ENCODE measurements at places on chromosomes 7 and 10. TPM values are rescaled to one million over a fixed set of nuclear protein-coding genes. Genes with fewer than 3 reads are reported as not detected.

GRCh38 chr10:111037858-111038257 is 39.0 kb upstream of the ADRA2A start:
- ATAC-seq, result no peak

DNA sequence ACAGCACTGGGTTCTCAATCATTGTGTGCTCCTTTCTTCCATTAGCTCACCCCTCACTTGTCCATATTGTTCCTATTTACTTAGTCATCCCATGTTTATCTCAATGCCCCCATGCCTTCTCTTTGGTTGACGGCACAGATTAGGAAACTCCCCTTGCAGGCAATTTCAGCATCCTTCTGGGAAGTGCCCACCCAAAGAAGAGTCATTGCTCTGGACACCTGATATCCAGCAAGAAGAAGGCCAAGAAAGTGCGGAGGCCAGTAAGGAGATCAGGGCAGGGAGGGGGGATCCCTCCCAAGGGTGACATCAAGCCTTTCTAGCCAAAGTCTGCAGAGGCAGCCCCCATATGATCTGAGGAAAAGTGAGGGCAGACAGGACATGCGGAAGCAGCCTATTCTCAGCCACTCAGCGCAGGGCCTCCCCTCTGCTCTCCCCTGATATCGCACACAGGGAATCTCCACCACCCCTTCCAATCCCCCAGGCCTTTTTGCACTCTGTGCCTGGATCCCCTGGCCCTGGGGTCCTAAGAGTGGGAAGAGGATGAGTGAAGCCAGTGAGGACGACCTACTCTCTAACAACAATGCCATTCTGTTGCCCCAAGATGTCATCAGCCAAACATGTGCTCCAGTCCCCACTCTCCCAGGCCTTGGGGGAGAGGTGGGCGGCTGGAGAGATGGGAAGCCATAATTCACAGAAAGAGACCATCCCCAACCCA is 1.8 kb downstream of the TRPV6 start:
- no peak for ATAC-seq

The CRYGN gene
- not detected for total RNA-seq

The ELN gene
- not detected for total RNA-seq

- ATAC-seq, result no peak
These were observed 134.4 kb upstream of the LYZL2 start for GRCh38 chr10:30763918-30764317.

DNA sequence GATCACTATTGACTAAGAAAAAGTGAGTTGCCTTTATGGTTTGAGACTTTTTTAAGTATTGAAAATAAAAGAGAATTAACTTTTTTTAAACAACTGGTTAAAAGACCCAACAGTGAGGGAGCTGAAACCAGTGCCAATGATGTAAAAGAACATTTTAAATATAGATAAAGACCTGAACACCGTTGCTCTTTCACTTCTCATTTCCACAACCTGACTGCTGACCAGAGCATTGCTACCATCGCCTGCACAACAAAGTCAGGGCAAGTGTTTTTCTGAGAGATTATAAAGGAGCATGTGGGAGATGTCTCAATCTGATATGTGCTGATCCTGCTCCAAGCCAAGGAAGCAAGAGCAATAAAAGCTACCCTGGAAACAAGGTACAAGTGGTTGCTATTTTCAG is 34.7 kb downstream of the IMMP2L start:
- ATAC-seq, result no peak

The AOC1 gene
- total RNA-seq, result not detected

GRCh38 chr10:70433581-70434280 is 7.8 kb downstream of the NODAL start:
- ATAC-seq, result no peak

DNA sequence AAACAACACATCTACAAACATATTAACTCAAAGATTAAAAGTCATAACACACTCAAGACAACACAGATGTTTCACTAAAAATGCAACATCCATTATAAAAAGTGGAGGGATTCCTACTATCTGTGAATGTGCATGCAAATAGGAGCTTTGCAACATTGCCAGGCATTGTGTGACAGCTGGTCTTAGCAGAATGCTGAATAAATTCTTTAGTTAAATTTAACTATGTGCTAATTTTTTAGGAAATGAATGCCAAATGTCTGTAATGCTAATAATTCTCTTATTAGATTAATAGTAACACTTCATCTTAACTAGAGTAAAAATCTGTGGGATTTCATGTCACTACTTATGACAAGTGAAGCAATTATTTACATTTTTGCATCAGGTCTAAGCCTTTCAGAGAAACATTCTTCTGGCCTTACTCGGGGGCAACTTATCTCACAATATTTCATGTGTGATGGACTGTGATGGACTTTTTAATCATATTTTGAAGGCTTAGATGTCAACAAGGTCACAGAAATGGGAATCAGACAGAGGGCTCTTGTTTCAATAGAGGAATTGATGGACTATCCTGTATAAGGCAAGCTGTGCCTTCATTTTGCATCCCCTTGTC is 524.6 kb upstream of the KCND2 start:
- ATAC-seq, result no peak

- ATAC-seq, result no peak
These were observed 48.5 kb upstream of the AQP1 start for GRCh38 chr7:30862995-30863705.

The TDRD1 gene
- total RNA-seq, result 0.48 TPM

The FZD1 gene
- 0.13 TPM for total RNA-seq

GRCh38 chr7:130822642-130823041 is 88.6 kb upstream of the KLF14 start:
- peak; percentile 40 for ATAC-seq

DNA sequence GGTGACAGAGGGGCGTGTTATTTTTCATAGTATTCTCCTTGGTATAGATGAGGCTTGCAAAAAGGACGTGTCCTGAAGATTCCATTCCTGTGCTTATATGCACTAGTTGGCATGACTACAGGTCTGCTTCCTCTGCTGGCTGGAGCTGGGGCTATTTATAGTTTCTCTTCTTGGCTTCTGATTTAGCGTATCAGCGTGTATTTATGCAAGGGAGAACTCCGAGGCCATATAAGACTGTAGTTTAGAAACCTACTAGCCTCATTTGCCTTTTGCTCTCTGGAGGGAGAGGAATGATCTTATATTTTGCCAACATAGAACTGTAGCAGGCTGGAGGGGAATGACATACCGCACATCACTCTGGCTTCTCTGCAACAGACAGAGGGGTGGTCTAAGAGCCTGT is 39.7 kb downstream of the CACNB2 start:
- ATAC-seq, result no peak

- no peak for ATAC-seq
These were observed 1.7 kb upstream of the CLIP2 start for GRCh38 chr7:74287303-74288033.

DNA sequence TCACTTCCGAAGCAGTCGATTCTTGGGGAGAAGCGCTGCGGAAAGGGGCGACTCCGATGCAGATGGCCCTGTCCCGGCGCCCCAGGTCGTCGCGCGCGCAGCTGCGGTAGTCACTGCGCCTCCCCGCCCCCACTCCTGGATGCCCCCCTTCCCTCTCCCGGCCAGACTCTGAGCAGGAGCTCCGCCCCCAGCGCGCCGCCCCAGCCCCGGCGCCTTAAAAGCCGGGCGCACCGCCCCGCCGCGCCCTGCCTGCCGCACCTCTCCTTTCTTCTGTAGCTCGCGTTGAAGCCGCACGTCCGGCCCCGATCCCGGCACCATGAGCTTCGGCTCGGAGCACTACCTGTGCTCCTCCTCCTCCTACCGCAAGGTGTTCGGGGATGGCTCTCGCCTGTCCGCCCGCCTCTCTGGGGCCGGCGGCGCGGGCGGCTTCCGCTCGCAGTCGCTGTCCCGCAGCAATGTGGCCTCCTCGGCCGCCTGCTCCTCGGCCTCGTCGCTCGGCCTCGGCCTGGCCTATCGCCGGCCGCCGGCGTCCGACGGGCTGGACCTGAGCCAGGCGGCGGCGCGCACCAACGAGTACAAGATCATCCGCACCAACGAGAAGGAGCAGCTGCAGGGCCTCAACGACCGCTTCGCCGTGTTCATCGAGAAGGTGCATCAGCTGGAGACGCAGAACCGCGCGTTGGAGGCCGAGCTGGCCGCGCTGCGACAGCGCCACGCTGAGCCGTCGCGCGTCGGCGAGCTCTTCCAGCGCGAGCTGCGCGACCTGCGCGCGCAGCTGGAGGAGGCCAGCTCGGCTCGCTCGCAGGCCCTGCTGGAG is at the start of gene INA:
TSS of gene INA (plus strand) at position 243 of the 817 bp plus-strand sequence. CDS start at position 317, 74 bp downstream.
- ATAC-seq, result peak; percentile 58

The CYP2W1 gene
- not detected for total RNA-seq

DNA sequence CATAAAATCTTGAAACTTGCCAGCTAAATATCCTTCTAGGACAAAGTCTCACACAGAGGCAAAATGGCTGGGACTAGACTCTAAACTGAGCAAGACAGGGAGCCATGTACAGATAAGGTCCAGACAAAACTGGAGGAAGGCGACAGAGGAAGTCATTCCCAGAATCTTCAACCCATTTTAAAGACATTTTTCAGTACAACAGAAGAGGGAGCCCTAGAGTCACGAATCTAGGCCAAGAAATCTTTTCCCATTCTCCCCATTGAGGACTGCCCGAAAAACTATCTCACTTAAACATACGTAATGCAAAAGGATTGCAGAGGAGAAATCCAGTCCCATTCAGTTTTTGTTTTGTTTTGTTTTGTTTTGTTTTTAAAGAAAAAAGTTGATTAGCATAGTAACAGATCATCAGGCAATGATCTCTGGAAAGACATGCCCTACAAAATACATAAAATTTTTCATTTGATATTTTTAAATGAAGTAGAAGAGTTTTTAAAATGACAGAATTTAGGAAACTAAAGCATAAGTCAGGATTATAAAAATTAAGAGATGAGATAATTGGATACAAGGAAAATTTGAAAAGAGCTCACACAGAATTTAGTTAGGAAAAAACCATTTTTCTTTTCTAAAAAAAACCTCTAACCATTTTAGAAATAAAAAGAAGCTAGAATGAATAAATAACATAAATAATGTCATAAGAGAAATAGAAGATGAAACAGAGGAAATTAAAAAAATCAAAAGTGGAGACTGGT is 16.9 kb upstream of the PRF1 start:
- no peak for ATAC-seq

DNA sequence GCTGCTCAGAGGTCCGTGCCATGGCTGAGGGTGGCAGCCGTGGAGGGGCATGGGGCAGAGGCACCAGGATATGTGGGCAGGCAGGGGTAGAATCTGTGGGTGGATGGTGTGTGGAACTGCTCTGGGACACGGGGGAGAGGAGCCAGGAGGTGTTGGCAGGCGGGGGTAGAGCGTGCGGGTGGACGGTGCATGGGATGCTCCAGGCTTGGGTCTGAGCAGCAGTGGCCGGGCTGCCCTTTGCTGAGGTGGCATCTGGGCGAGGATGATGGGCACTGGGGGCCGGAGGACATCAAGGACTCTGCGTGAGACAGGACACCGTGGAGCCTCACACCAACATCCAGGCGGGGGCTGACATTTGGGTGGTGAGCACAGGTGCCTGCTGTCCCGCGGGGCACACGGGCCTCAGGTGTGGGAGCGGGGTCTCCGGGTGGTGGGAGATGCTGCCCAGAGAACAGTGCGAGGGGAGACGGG is 46.2 kb downstream of the JAKMIP3 start:
- ATAC-seq, result no peak

- ATAC-seq, result no peak
These were observed 54.0 kb downstream of the CH25H start for GRCh38 chr10:89153116-89153515.

The CXCL12 gene
- total RNA-seq, result not detected

The ANXA8 gene
- not detected for total RNA-seq

GRCh38 chr7:151174246-151175046 is 7.0 kb upstream of the GBX1 start:
- no peak for ATAC-seq

The ANLN gene
- total RNA-seq, result 67.1 TPM

DNA sequence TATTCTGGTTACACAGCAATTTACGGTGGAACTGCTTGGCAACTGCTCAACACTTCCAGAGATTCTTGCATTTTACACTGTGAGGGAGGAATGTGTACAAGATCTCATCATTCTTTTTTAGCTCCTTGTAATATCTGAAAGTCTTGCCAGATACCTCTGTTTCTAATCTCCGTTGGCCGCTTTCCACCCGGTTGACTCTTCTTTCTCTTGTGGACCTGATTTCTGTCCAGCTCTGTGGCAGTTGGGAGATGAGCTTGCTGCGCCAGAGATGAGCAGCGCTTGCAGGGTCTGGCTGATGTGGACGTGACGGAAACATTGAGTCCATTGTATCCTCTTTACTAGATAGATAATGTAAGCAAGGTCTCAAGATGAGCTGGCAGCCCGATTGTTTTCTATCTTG is 27.6 kb downstream of the SPAG6 start:
- ATAC-seq, result no peak

The NPFFR1 gene
- not detected for total RNA-seq

DNA sequence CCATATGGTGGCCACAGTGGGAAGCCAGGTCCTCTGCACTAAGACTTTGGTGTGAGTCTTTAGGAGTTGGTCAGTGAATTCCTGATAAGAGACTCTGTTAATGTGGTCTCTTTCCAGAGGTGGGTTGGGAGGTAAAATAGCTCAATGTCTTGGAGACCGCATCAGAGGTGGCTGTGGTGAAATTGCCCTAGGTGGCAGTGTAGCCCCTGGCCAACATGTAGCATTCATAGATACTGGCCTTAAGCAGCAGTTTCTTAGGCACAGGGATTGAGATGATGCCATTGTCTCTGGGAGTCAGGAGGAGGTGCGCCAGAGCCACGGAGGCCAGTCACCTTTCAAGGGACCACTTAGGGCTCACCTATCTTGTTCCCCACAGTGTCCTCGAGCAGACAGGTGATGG is 202.8 kb downstream of the CREB5 start:
- ATAC-seq, result no peak

DNA sequence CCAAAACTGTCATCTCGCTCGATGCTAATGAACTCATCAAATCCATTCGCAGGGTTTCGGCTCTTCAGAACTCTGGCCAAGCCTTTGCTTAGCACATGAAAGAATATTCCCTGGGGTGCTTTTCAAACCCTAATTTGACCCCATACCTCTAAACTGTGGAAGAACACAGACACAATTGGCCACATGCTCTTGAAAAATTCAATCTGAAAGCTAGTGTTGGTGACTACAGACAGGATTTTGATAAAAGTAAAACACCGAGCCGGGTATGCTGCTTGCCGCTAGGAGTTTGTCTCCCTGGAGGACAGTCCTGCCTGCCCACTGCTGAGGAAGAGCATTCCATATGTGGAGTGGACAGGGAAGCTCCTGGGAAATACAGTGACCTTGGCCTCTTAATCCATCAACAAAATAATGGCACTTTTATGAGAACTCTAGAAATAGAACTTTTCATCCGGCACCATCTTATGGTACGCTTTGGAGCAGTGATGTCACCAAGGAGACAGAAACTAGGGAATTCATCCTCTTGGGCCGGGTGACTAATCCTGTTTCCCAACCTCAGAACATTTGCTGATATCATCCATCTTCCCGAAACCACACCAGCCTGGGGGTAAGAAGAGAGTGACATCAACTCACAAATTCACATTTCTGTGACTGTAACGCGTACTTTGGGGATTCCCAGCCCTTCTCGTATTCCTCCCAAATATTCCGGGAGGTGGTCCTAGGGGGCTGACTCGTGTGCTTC is 34.2 kb downstream of the MTURN start:
- no peak for ATAC-seq

GRCh38 chr10:34764472-34764946 is 50.6 kb downstream of the PARD3 start:
- no peak for ATAC-seq

GRCh38 chr10:69642747-69643146 is 12.7 kb downstream of the FAM241B start:
- ATAC-seq, result no peak

- no peak for ATAC-seq
These were observed 3.4 kb downstream of the PHYH start for GRCh38 chr10:13296476-13296875.

Data from activated T-helper 17 cell treated with anti-CD3 and anti-CD28 coated beads, Interleukin-2, amount 50 U/mL, for 72 hours (primary cell).